Nasal cavity respiratory epithelium epithelial cell of viscerocranial mucosa (primary cell): ENCODE measurements at places on chromosomes 5 and 9. TPM values are rescaled to one million over a fixed set of nuclear protein-coding genes. Genes with fewer than 3 reads are reported as not detected.

Gene TXNDC8
- not detected in 2 replicates for total RNA-seq

Gene RACK1
- 4,498 and 5,913 TPM in 2 replicates for total RNA-seq

Gene LVRN
- 0.34 and 0.36 TPM in 2 replicates for total RNA-seq

Gene RLN2
- total RNA-seq: 0.14 and 0.34 TPM in 2 replicates

Gene FRMPD1
- total RNA-seq: under 0.01 and 0.07 TPM in 2 replicates

Gene INSL4
- total RNA-seq: not detected in 2 replicates

Gene FGF10
- total RNA-seq: not detected in 2 replicates

Gene HCN1
- total RNA-seq: not detected in 2 replicates

Gene OLFML2A
- total RNA-seq: 3.1 and 128 TPM in 2 replicates

Gene CDH9
- not detected in 2 replicates for total RNA-seq

Gene QRFP
- not detected in 2 replicates for total RNA-seq

Gene PFN3
- total RNA-seq: not detected in 2 replicates

Gene LIX1
- total RNA-seq: not detected in 2 replicates

Gene ADCY2
- total RNA-seq: under 0.01 and 0.07 TPM in 2 replicates

Gene SLC23A1
- under 0.01 TPM in 1 of 2 replicates, not detected in the other for total RNA-seq

Gene CARTPT
- not detected in 2 replicates for total RNA-seq

Gene PLEKHG4B
- total RNA-seq: 0.07 TPM in 1 of 2 replicates, not detected in the other

Gene PCDHAC2
- 16.7 and 25.5 TPM in 2 replicates for total RNA-seq

Gene FSTL4
- total RNA-seq: 0.28 and 0.34 TPM in 2 replicates

Gene ATP10B
- total RNA-seq: 1.7 and 15.2 TPM in 2 replicates

Gene AGXT2
- total RNA-seq: not detected in 2 replicates

Gene GMCL2
- total RNA-seq: not detected in 2 replicates

Gene ERAP2
- total RNA-seq: 4.1 and 17.4 TPM in 2 replicates

Gene NMUR2
- total RNA-seq: not detected in 2 replicates

Gene IFNB1
- total RNA-seq: under 0.01 TPM in 1 of 2 replicates, not detected in the other

Gene XRCC4
- 10.3 and 11.1 TPM in 2 replicates for total RNA-seq

Gene GLDC
- 0.07 and 2.4 TPM in 2 replicates for total RNA-seq

Gene HAVCR1
- not detected in 2 replicates for total RNA-seq
